Ammon's horn (tissue), 1 donor: ENCODE measurements at places on chromosomes 16 and 17.

DNA sequence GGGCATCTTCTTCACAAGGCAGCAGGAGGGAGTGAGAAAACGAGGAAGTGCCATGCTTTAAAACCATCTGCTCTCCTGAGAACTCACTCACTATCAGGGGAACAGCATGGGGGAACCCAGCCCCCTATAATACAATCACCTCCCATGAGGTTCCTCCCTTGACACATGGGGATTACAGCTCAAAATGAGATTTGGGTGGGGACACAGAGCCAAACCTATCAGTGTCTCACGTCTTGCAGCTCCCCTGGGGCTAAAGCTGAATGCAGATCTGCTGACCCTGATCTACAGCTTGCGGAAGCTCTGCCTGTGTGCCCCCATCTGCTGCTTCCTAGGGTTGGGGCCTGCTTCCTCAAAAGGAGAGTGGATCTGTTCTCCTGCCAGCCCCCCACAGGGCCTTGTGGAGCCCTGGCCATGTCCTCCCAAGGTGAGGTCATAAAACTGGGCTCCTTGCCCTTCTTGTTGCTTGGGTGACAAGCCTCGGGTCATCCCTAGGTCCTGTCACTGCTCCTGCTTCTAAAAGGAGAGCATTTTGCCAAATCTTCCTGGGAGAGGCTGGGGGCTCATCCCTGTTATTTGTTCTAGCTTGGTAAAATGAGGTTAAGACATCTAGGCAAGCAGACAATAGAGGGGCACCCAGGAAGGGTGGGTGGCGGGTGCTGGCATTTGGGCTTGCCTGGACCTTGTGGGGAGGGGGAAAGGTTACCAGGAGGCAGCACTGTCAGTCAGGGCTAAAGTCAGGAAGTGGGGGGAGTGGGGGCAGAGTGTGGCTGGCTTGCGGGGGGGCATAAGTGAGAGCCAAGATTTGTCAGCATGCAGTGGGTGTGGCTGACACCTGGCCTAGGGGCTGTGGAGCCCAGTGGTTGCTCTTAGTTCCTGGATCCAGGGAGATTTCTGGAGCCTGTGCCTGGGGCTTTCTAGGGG, 16.0 kb downstream of the KRT33A start:
- no peak for DNase-seq

DNA sequence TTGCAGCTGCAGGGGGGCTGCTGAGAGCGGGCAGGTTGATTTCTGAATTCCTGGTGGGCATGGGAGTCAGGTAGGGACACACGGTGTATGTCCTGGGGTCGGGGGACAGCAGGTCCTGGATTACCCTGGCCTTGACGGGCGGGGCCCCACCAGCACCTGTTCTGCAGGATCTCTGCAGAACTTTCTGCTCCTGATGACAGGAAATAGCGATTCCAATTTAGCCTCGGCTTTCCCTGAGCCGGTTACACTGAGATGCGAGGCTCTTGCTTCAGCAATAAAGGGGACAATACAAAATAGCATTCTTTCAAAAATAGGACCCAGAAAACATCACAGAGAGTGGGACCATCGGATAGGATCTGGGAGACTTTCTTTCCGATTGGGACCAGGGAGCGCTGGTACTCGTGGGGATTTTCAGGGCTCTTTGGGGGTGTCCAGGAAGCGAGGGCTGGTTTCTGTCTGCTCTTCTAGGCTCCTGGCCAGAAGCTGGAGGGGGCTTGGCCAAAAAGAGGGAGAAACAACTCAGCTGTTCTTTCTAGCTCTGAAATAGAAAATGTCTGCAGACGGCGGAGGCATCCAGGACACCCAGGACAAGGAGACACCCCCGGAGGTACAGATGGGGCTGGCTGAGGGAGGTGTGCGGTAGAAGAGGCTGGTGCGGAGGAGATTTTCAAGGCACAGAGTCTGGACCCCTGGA, 642 bp downstream of the ZNF205 start:
- no peak for DNase-seq

DNA sequence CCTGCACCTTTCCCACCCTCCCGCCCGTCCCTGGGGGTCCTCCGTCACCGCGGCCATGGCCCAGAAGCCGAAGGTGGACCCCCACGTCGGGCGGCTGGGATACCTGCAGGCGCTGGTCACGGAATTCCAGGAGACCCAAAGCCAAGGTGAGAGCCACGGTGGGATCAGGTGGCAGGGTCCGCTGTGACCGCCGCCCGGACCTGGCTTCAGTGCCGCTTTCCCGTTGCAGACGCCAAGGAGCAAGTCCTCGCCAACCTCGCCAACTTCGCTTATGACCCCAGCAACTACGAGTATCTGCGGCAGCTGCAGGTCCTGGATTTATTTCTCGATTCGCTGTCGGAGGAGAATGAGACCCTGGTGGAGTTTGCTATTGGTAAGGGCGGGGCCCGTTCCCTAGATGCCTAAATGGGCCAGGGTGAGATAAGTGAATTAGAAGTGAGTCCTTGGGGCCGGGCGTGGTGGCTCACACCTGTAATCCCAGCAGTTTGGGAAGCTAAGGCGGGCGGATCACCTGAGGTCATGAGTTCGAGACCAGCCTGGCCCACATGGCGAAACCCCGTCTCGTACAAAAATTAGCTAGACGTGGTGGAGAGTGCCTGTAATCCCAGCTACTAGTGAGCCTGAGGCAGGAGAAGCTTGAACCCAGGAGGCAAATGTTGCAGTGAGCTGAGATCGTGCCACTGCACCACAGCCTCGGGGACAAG, 617 bp downstream of the ARMC7 start:
- no peak for DNase-seq

- DNase-seq = no peak
Observed at GRCh38 chr17:38476549-38476948, 48.3 kb downstream of the ARHGAP23 start.

GRCh38 chr16:66054095-66054494, 312.4 kb upstream of the CDH5 start:
- DNase-seq = no peak
